Inflammatory macrophage treated with lipopolysaccharide for 1 hour (primary cell): ENCODE measurements at places on chromosomes 3 and 15.

GRCh38 chr3:153215966-153216365 lies 53.9 kb downstream of the RAP2B start:
- no peak for DNase-seq

- no peak for DNase-seq
These were observed 27.2 kb downstream of the AQR start for GRCh38 chr15:34942363-34942762.

GRCh38 chr3:143830063-143830462 lies 18.2 kb downstream of the SLC9A9 start:
- no peak for DNase-seq

DNA sequence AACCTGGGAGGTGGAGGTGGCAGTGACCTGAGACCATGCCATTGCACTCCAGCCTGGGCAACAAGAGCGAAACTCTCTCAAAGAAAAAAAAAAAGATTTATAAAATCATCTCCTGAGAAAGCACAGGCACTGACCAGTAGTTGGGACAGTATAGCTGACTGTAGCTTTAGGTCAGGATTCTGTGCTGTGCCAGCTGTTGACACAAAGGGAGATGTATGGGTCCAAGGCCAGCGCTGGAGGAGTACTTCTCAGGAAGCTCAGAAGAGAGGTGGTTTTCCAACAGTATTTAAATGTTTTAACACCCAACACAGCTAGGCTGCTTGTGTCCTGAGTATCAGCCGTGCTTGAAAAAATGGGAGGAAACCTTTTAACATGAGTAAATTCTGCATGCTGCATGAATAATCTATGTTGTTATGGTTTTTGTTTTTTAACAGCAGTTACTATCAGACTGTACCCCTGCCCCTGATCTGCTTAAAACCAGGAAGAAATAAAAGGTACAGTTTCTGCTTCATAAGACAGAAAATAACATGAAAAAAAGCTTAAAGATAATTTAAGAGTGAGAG lies 6.5 kb downstream of the RAMAC start:
- no peak for DNase-seq

GRCh38 chr3:150210461-150211110 lies 197.5 kb upstream of the TSC22D2 start:
- DNase-seq = no peak

DNA sequence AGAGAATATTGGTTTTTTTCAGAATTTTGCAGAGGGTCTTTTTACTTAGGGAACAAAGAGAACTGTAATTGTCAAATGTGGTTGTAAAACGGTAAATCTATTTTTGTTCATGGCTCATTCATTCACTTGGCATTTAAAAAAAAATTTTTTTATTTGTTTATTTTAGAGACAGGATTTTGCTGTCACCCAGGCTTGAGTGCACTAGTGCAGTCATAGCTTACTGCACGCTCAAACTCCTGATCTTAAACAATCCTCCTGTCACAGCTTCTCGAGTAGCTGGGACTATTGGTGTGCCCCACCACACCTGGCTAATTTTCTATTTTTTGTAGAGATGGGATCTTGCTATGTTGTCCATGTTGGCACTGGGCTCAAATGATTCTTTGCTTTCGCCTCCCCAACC lies 301.8 kb downstream of the LPP start:
- no peak for DNase-seq
